Fibroblast of upper back skin (primary cell): ENCODE measurements at places on chromosomes 1 and 21.

GRCh38 chr1:125064481-125064880 is 3879.7 kb downstream of the SRGAP2C start:
- DNase-seq: no peak

DNA sequence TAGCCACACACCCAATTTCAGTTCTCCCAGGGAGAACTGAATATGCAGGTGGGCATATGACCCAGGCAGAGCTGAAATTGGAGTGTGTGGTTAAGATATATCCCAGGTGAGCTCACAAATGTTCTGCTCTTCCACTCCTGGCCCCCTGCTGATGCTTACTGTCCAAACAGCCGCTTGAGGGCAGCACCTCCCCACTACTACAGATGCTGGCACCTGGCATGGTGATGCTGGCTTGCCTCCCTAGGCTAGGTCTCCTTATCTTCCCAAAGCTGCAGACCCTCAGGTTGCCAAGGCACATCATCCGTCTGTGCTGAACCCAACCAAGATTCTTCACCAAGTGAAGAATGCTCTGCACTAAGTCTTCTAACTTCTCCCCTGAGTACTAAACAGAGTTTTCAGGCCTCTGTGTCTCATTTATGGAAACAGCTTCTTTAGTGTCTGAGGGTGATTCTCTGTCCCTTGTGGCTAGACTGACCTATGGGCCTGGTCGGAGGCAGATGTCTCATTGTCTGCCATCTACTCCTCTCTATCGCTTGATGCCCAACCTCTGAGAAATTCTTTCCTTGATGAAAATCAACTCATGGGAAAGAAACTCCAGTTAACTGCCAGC is 27.2 kb downstream of the XCL1 start:
- DNase-seq: peak; percentile 65

- DNase-seq: peak; percentile 34
These were observed 65.2 kb downstream of the TMCO4 start for GRCh38 chr1:19734472-19734999.

- DNase-seq: no peak
These were observed 667 bp downstream of the ZDHHC18 start for GRCh38 chr1:26827106-26827604.

DNA sequence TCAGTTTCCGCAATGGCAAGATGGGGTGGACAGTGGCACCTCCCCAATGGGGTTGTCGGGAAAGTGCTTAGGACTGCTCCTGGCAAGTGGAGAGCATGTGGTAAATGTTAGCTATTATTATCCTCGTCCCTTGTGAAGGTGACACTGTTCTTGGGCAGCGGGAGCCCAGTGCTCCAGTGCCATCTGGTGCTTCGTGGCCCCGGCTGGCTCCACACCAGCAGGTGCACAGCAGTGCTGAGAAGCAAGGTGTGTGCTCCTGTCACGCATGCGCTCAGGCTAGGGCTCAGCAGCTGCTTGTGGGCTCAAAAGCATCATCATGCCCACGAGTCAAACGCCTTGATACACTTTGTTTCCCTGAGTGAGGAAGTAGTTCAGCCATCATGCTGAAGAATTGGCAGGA is 24.9 kb upstream of the KCNC4 start:
- no peak for DNase-seq

- peak; percentile 98 for DNase-seq
These were observed 91.2 kb upstream of the KCTD3 start for GRCh38 chr1:215475796-215476481.

DNA sequence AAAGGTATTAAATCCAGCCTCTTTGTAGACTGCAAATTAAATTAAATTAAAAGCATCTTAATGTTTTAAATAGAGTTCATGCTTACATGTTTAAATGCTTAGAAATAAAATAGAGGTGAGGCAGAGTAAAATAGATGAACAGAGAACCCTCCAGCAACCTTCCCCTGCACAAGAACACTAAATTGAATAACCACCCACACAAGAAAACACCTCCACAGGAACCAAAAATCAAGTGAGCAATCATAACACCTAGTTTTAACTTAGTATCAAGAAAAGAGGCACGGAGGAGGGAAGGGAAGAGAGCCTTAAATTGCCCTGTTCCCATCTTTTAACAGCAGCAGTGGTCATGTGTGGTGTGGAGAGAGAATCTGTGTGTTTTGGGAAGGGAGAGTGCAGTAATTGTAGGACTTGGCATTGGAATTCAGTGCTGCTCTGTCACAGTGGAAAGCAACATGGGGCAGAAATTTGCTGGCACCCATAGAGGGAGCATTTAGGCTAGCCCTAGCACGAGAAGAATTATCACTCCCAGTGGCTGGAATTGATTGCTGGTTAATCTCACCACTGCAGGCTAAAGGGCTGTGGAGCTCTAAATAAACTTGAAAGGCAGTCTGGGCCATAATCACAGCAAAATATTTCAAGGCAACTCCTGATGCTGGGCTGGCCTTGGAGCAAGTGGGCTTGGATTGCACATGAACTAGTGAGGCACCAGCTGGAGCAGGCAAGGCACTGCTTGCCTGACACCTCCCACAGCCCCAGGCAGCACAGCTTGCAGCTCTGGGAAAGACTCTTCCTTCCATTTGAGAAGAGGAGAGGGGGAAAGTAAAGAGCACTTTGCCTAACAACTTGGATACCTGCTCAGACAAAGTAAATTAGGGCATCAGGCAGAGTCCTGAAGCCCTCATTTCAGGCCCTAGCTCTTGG is 1478.8 kb downstream of the NCAM2 start:
- DNase-seq: no peak
